Cortex of kidney (tissue), 1 donor: ENCODE measurements at places on chromosomes 5 and 9.

DNA sequence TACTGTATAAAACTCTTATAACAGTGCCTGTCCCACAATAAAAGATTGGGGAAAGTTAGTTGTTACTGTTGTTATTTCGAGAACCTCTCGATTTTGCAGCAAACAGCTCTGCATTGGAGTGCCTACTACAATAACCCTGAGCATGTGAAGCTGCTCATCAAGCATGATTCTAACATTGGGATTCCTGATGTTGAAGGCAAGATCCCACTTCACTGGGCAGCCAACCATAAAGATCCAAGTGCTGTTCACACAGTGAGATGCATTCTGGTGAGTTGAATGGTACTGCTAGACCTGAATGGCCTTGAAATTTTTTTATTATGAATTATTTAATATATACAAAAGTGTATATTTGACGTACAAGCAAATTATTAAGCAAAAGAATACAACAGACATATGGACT is 123.2 kb downstream of the TEX10 start:
- no peak for DNase-seq

DNA sequence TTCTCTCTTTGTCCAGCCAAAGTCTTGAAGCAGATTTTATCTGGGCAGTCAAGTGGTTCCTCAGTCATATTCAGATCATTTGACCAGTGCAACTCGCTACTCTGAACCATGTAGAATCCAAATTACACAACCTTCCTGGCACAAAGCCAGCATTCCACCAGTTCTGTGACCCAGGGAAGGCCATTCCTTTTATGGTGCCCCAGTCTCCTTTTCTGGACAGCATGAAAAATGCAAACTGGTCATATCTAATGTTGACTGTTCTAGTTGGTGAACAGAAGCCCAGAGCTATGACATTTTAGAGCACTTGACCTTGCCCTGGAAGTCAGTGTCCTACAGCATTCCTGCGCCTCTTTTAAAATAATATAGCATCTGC is 364.6 kb downstream of the BRINP1 start:
- DNase-seq: no peak

GRCh38 chr9:127503947-127504886 is 52.9 kb downstream of the LRSAM1 start:
- DNase-seq: no peak

DNA sequence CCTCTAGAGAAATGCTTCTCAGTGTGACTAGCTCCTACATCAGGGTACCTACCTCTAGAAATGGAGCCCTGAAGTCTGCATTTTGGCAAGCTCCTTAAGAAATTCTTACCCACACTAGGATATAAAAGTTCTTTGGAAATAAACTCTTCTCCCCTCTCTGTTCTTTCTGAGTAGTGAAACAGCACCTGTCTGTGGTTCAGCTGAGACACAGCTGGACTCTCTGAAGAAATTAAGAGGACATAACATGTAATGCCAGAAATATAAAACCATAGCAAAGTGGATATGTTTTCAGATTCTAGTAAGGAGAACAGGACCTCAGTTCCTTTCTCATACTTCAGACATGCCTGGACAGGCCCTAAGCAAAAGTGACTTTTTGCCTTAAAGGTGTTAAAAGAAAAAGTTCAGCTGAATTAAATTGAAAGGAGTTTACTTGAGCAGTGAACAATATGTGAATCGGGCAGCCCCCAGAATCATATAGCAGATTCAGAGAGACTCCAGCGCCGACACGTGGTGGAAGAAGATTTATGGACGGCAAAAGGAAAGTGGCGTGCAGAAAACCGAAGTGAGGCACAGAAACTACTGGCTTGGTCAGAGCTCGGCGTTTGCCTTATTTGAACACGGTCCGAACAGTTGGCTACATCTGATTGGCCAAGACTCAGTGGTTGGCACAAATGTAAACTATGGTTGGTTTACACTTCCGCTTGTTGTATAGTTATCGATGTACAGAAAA is 64.5 kb downstream of the PRKACG start:
- no peak for DNase-seq

DNA sequence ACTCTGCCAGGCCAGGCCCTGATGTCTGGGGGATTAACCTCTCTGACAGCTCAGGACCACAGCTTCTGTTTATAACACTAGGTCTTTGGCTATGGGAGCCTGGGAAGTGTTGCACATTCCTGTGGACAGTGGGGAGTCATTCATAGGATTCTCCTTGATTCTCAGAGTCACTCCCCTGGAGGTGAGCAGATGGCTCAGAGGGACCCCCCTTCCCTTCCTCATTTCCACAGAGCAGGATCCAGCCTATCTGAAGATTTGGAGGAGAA is 60.2 kb downstream of the NRG2 start:
- no peak for DNase-seq

DNA sequence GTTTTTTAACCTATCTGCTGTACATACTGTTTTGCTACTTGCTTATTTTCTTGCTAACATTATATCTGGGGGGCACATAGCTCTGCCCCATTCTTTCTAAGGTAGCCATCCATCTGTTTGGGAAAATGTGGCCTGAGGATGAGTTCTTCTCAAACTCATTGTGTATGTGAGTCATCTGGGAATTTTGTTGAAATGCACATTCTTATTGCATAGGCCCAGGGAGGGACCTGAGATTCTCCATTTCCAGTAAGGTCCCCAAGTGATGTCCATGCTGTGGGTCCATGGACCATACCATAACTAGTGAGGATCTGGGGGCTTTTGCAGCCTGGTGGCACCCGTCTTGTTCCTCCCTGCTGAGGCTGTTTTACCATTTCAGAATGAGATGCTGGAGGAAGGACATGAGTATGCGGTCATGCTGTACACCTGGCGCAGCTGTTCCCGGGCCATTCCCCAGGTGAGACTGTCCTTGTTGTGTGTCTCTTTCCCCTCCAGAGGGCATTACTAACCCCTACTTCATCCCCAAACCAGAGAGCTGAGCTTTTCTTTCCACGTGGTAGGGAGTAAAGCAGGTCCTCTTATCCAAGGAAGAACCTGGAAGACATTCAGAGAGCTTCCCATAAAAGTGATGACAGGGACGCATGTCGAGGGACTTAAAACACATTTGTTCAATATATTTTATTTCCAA is 28.6 kb downstream of the CYFIP2 start:
- no peak for DNase-seq

GRCh38 chr9:110188991-110189390 is 19.0 kb downstream of the C9orf152 start:
- DNase-seq: no peak

GRCh38 chr9:126401107-126401506 is 74.5 kb downstream of the MVB12B start:
- DNase-seq: no peak

GRCh38 chr9:73869264-73869663 is 627.9 kb upstream of the RORB start:
- no peak for DNase-seq

- DNase-seq: no peak
These were observed 5.3 kb downstream of the C1QTNF3 start for GRCh38 chr5:34037726-34038125.

DNA sequence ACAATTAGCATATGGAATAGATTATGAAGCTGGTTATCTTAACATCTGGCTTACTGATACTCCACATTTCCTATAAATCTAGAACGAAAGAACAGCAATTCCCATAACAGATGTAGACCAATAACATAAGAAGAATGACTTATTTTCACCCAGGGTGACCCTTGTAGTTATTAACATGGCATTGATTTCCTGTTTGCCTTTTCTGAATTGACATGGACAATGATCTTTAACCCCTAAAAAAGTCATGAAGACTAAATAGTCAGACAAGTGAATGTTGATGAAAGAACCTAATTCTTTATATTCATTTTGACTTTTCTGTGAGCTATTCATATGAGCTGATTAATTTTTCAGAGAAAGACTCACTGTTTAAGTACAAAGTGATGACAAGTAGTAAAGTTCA is 175.3 kb upstream of the CD180 start:
- no peak for DNase-seq

DNA sequence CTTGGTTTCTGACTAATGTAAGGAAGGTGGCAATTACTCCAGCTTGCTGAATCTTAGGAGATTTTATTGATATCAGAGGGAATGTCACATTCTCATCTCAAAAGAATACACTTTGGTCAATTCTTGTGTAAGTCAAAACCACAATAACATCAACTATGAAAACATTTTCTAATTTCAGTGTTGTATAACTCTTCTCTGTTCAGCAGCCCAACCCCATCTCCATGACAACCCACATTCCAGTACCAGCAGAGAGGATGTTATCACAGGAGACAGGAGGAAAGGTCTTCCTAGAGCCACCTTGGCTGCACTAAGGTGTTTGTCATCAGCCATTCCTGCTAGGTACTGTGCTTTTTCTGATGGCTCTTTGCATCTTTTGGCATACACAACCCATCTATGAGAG is 529.1 kb upstream of the BRINP1 start:
- DNase-seq: no peak

GRCh38 chr5:141703133-141703561 is 21.1 kb upstream of the ARAP3 start:
- DNase-seq: no peak

- no peak for DNase-seq
These were observed 2023.6 kb upstream of the CDH6 start for GRCh38 chr5:29169886-29170285.

DNA sequence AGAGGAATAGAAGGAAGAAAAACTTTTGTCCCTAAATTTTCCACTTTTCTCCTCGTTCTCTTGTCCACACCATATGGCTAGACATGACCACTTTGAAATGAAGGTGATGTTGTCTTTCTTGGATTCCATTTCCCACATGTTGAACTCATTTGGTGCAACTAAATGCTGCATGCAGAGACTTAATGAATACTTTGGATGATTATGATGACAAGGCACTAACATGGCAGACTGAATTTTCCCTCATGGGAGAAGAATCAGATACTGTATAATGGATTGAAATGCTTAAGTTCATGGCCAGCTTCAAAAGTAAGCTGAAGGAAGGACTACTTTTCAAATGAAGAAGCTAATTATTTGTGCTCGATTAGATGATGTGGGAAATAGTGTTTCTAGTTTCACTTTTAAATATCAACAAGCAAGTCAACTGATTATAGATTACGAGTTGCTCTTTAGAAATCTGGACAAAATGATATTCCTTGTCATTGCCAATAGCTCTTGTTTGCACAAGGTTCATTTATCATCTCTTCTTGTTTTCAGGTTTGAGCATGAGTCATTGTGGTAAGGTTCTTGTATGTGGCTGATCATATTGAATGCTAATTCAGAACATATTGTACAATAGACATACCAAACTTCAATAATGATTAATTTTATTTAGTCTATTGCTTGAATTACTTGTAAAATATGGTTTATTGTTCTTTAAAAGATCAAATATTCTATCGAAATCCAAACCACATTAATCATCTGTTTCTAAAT is 501.3 kb upstream of the FTMT start:
- DNase-seq: no peak

DNA sequence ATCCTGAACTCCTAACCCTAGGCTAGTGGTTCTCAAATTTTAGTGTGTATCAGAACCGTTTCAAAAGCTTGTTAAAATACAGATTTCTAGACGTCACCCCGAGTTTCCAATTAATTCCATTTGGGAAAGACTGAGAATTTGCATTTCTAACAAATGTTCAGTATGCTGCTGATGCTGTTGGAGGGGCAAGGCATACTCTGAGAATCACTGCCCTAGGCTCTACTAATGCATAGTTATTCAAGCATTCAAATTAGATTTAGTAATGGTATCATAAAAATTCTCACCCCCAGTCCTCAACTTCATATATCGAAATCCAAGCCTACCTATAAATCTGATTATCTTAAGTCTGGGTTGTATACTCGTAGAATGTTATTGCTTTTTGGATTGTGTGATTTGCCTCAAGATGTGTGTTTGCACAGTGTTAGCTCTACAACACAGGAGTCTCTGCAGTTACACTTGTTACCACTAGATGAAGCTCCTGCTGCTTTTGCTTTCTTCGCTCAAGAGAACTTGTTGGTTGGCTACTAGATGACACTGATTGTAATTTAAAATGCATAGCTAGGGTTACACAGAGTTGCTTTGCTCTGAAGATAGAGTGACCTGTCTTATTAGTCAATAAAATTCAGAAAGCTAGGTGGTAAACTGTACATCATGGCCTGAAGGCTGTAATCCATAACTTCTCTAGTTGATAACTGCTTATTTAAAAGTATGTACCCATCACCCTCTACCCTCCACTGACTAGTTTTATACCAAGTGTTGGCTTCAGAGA is 7.5 kb upstream of the ERAP2 start:
- DNase-seq: no peak

- DNase-seq: no peak
These were observed 15.7 kb upstream of the AQP7 start for GRCh38 chr9:33418090-33418489.

DNA sequence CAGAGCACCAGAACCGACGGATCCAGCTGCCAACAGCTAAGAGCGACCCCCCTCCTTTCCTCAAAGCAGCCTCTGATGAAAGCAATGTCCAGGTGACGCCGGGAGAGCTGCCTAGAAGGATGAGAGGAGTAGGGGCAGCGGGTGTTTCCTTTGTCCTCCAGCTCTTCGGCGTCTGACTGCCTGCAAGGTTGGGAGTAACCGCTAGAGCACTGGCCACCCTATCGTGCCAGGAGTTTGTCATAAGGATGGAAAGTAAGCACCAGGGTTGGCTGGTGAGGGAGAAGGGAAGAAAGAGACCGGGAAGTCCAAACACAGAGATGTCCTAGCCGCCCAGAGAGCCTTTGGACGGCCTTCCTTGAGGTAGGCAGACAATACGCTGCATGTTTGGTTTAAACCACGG is 10.8 kb downstream of the MRPL36 start:
- no peak for DNase-seq

DNA sequence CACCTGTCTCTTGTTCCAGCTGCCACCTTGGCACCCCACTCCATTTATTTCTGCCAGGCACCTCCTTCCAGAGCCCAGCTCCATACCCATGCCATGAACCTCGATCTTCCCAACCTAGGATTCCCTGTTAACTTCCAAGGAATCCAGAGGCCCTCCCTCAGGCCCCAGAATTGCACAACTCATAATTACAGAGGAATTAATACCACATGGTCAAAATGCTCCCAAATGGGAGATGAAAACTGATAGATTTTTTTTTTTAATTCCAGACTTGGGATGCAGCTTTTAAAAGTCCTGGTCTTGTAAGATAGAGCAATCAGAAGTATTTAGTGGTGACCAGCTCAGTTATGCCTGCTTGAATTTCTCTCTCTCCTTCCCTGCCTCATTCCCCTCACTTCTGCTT is 96.2 kb upstream of the CCDC112 start:
- DNase-seq: no peak

DNA sequence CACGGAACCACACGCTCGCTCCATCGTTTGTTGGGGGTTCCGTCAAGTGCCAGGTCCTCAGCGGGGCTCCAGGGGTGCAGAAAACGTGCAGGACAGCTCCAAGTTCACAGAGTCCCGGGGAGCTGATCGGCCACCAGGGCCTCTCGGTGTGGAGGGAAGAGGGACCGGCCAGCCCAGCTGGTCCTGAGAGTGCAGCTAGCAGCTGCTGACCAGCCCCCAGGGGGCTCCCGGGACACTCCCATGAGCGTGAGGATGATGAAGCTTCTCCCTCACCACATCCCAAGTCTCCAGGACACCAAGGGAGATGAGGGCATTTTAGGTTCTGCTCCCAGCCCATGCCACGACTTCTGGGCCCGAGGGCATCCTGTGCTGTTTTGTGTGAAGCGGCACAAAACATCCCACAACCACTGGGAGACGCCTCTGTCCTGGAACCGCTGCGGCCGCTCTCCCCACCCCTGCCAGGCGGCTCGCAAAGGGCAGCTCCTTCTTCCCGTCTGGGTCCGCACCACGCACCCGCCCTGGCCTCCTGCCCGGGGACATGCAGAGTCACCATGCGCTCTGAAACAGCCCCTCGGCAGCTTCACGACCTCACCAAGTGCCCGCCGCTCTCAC is 67.5 kb upstream of the IRX4 start:
- DNase-seq: no peak

GRCh38 chr5:6194261-6194875 is 184.0 kb downstream of the MED10 start:
- no peak for DNase-seq
